ENCODE measurements at places on chromosomes 1 and 21. TPM values are rescaled to one million over a fixed set of nuclear protein-coding genes. Genes with fewer than 3 reads are reported as not detected.

- no peak for DNase-seq
- no peak overlapping the region for H3K27ac ChIP-seq
- H3K4me1 ChIP-seq, result no peaks in the 10 kb centered on the region
- no peaks in the 10 kb centered on the region for H3K36me3 ChIP-seq
Observed at GRCh38 chr1:170146720-170147263, 1.0 kb downstream of the NTMT2 start.

DNA sequence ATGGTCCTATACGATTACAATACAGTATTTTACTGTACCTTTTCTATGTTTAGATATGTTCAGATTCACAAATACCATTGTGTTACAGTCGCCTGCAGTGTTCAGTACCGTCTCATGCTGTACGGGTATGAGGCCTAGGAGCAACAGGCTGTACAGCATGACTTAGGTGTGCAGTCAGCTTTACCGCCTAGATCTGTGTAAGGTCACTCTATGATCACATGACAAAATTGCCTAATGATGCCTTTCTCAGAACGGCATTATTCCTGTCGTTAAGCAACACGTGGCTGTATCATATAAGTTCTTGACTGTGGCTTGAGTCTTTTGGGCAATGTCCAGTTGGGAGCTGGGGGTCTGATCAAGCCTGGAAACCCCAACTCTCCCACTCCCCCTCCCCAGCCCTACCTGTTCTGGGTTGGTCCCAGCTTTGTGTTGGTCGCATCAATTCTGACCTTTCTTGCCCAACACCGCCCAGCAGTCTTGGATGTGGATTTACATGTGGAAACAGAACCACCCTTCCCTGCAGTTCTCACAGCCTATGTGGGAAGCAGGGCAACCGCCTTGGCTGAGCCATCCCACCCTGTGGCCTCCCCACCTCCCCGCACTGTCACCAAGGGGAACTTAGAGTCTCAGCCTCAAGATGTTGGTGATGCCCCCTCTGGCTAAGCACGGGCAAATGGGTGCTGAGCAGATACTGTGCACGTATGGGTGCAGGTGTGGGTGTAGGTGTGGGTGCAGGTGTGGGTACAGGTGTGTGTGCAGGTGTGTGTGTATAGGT lies 80.2 kb upstream of the ACTL8 start:
- no peaks in the 10 kb centered on the region for H3K36me3 ChIP-seq
- DNase-seq, result no peak
- H3K27ac ChIP-seq, result no peak overlapping the region
- H3K4me1 ChIP-seq, result peaks cover 17% of the 10 kb centered on the region
- H3K27me3 ChIP-seq, result no peaks in the 10 kb centered on the region

DNA sequence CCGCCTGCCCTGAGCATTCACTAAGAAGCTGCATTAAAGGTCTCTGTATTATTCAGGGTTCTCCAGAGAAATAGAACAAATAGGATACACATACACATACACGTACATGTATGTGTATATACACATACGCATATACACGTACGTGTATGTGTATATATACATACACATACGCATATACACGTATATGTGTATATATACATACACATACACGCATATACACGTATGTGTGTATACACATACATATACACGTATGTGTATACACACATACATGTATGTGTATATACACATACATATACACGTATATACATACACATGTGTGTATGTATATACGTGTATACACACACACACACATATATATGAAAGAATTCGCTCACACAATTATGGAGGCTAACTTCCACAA lies 108.9 kb upstream of the BARHL2 start:
- no peak overlapping the region for H3K4me3 ChIP-seq
- no peak for DNase-seq
- no peaks in the 10 kb centered on the region for H3K36me3 ChIP-seq
- no peak overlapping the region for H3K27ac ChIP-seq
- H3K27me3 ChIP-seq, result peaks cover 2% of the 10 kb centered on the region

DNA sequence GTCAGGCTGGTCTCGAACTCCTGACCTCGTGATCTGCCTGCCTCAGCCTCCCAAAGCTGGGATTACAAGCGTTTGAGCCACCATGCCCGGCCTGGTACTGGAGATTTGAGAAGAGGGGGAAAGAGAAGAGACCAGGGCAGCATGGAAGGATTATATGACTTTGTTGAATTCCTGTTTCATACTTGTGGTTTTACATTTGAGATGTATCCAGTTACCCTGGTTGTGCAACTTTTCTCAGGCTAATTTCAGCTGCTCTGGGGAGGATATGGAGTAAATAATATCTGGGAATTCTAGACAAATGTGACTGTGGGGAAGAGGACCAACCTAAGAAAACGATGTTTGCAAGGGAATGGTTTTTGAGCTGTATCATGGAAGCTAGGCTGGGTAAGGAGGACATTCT lies 89.5 kb upstream of the GREM2 start:
- H3K36me3 ChIP-seq, result no peaks in the 10 kb centered on the region
- no peak for DNase-seq
- H3K4me1 ChIP-seq, result no peaks in the 10 kb centered on the region
- H3K27ac ChIP-seq, result no peak overlapping the region
- H3K27me3 ChIP-seq, result no peaks in the 10 kb centered on the region

DNA sequence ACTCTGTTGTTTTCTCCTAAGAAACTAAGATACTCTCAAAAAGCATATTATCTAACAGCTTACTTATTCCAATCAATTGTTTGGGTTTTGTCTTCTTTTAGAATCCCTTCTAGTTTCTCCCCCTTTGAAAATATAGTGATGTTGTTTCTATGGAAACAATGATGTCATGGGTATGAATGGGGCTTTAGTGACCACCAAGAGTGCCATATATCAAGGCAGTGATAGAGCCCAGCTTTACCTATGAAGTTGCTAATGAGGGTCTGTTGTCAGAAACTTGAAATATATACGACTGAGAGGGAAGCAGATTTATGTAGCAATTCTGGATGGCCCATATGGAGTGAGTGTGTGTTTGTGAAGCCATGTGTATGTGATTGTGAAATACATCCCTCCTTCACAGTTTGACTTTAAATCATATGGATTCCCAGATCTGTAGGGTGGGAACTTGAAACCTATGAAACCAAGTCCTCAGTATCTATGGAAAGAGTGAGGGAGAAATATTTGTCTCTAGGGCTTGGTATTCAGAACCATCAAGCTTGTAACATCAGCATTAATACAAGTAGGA lies 116.7 kb downstream of the SPATA46 start:
- H3K4me1 ChIP-seq, result no peaks in the 10 kb centered on the region
- no peaks in the 10 kb centered on the region for H3K27me3 ChIP-seq
- H3K27ac ChIP-seq, result no peak overlapping the region
- no peak for DNase-seq
- H3K4me3 ChIP-seq, result no peak overlapping the region

DNA sequence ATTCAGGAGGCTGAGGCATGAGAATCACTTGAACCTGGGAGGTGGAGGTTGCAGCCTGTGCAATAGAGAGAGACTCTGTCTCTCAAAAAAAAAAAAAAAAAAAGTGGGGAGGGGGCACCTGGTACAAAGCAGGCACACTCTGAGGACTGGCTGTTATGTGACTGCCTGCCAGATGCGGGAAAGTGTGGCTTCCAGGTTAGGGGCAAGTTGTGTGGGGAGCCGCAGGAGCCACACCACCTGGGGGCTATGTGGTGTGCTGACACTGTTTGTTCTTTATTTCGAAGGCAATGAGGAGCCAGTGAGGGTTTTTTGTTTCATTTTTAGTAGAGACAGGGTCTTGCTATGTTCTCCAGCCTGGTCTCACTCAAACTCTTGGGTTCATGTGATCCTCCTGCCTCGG lies 5.7 kb downstream of the THEMIS2 start:
- H3K27me3 ChIP-seq, result peaks cover 4% of the 10 kb centered on the region
- no peak overlapping the region for H3K4me3 ChIP-seq
- H3K27ac ChIP-seq, result no peak overlapping the region
- no peak for DNase-seq

Gene NLRP3
- 0.27 TPM for total RNA-seq

Gene AVPR1B
- total RNA-seq, result not detected
